SW 1271 (cell line): ENCODE measurements at places on chromosomes 2 and 18.

DNA sequence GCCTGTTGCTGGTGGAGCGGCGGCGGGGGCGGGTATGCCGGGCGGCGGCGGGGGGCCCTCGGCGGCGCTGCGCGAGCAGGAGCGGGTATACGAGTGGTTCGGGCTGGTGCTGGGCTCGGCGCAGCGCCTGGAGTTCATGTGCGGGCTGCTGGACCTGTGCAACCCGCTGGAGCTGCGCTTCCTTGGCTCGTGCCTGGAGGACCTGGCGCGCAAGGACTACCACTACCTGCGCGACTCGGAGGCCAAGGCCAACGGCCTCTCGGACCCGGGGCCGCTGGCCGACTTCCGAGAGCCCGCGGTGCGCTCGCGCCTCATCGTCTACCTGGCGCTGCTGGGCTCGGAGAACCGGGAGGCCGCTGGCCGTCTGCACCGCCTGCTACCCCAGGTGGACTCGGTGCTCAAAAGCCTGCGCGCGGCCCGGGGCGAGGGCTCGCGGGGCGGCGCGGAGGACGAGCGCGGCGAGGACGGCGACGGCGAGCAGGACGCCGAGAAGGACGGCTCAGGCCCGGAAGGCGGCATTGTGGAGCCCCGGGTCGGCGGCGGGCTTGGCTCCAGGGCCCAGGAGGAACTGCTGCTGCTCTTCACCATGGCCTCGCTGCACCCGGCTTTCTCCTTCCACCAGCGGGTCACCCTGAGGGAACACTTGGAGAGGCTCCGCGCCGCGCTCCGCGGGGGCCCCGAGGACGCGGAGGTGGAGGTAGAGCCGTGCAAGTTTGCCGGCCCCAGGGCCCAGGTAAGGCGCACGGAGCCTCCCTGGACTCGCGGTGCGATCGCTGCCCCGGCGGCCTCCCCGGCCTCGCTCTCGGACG lies 1.0 kb downstream of the ZCCHC2 start:
- no peak for DNase-seq

DNA sequence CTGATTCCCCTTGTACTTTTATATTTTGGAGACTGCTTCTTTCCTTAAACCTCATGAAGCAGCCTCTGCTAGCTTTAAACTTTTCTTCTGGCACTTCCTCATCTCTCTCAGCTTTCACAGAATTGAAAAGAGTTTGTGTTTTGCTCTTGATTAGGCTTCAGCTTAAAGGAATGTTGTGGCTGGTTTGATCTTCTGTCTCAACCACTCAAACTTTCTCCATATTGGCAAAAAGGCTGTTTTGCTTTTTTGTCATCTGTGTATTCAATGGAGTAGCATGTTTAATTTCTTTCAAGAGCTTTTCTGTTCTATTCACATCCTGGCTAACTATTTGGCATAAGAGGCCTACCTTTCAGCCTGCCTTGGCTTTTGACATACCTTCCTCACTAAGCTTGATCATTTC lies 36.3 kb upstream of the MSTN start:
- no peak for DNase-seq

DNA sequence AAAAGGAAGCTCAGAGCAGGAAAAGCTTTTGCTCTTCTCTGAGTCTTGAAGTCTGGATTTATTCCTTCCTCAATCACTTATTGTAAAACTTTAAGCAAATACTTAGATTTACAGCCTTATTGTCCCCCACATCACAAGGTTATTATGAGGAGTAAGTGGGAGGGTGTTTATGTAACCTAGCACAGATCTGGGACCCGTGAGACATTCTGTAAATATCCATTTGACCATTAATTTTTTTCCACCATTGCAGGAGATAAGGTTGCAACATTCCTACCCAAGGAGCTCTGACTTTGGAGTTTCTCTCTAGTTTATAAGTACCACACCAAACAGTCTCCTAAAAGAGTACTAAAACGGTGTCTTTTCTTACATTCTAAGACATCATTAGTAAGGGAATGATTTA lies 52.1 kb upstream of the CTIF start:
- DNase-seq = no peak

DNA sequence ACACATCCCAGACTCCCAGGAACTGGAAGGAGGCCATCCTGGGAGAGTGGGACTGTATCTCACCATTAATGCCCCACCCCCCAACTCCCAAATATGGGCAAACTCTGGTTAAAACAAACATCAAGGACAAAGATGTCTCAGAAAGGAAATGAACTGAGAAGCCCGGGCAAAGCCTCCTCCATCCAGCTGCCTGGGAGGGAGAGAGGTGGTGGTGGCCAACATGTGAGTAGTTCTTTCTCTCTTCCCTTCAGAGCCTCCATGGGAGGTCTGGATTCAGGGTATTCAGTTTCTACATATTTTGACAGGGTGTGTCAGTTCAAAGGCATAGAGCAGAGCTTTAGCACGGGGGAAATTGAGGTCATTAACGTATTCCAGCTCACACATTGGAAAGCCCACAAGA lies 57.5 kb downstream of the CXCR4 start:
- DNase-seq = no peak

- no peak for DNase-seq
Observed at GRCh38 chr2:38409156-38410102, 32.4 kb upstream of the ATL2 start.

DNA sequence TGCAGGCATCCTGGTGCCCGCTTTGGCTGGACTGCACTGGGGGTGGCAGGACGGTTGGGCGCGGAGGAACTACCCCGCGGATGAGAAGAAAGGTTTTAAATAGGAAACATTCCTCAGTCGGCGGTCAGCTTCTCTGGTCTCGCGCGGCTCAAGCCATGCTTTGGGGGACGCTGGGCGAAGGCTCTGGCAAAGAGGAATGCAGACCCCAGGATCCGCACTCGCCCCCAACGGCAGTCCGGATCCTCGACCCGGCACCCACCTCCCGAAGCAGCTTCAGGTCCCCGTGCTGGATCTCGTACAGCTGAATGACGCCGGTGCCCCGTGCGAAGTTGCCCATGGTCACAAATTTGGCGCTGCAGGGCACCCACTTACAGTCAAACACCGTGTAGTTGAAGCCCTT lies 686 bp upstream of the PNO1 start:
- DNase-seq = no peak

DNA sequence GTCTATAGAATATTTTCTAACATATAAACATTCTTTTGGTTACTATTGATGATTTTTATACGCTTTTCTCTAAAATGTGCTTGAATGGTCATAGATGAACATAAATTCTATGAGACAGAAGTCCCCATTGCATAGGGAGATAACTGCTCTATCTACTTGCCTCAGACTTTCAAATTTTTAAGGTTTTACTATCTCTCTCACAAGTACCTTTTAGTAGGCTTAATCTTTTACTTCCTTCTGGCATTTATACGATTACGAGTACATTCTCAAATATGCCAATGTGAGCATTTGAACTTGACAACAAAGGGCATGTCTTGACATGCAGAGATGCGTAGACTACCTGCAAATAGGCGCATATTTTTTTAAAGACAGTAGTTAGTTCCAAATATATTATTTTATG lies 935.9 kb upstream of the LRATD1 start:
- no peak for DNase-seq

DNA sequence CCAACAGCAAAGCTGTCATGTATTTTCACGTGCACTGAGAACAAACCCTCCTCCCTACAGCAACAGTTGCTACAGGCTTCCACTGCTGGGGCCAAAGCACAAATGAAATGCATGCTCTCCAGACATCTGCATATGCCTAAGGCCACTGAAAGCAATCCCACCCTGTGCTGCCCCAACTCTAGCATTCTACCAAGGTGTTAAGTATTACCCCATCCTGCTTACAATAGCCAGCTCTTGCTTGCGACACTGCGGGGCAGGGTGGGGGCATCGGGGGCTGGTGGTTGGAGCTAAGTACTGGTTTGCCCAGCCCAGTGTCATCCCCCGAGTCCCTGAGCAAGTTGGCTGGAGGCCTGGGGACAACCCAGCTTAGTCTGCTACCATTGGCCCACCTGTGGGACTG lies 742.5 kb downstream of the TDRD15 start:
- DNase-seq = no peak

GRCh38 chr18:36355511-36355910 lies 58.0 kb downstream of the FHOD3 start:
- no peak for DNase-seq

- DNase-seq = no peak
Observed at GRCh38 chr2:207869784-207870778, 100.4 kb upstream of the FZD5 start.

- no peak for DNase-seq
Observed at GRCh38 chr2:188784269-188784762, 189.9 kb upstream of the COL3A1 start.

DNA sequence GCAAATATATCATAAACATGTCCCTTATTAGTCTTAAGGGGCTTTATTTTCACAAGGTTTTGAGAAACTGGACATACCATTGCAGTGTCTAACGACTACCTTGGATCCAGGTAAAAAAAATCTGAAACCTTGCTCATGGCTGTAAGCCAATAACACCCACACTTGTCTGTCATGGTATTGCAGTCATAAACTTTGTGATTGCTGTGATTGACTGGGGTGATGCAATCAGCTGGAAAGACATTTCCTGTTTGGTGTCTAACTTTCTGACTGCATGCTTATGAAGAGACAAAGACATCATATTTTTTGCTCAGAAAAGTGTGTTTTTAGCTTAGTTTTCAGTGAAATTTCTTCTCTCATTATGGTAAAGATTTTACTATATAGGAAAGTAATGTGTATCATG lies 635.0 kb downstream of the TSN start:
- DNase-seq = no peak
